SJSA1 (cell line): ENCODE measurements at places on chromosomes 12 and 14. TPM values are rescaled to one million over a fixed set of nuclear protein-coding genes. Genes with fewer than 3 reads are reported as not detected.

Gene CARMIL3
- total RNA-seq: not detected in 2 replicates

GRCh38 chr12:5043589-5044419 lies at the start of gene KCNA5:
Gene KCNA5 (plus strand): TSS chr12:5043879. CDS start chr12:5044148, 269 bp downstream.
- H3K4me3 ChIP-seq: no peak within 1 kb of the TSS
- H3K4me1 ChIP-seq: no peaks in the 10 kb centered on the region
- no peak for DNase-seq
- no peak within 1 kb of the TSS for H3K27ac ChIP-seq

- H3K36me3 ChIP-seq: no peaks in the 10 kb centered on the region
- no peaks in the 10 kb centered on the region for H3K27me3 ChIP-seq
- DNase-seq: no peak
- H3K27ac ChIP-seq: no peak overlapping the region
- no peak overlapping the region for H3K4me3 ChIP-seq
Measured at GRCh38 chr12:116515684-116516083, 43.5 kb upstream of the MAP1LC3B2 start.

- no peak overlapping the region for H3K27ac ChIP-seq
- no peak overlapping the region for H3K4me3 ChIP-seq
- H3K27me3 ChIP-seq: no peaks in the 10 kb centered on the region
- H3K36me3 ChIP-seq: no peaks in the 10 kb centered on the region
Measured at GRCh38 chr12:49292729-49293055, 2.3 kb upstream of the PRPH start.

Gene RAB15
- total RNA-seq: 4.7 and 7.7 TPM in 2 replicates

Gene SPTB
- total RNA-seq: 1.1 and 2.0 TPM in 2 replicates

DNA sequence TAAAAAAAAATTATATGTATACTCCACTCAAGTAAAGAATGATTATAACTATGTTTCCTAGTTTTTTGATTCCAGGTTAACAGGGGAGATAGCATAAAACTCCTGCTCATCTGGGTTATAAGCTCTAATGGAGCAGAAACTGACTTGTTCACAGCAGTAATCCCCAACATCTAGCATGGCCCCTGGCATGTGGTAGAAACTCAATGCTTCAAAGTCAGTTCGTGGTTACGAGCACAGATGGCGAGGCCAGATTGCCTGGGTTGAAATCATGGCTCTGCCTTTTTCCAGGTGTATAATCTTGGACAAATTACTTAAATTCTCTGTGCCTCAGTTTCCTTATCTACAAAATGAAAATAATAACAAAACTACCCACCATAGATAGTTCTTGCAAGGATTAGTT lies 183.8 kb downstream of the TTC7B start:
- no peaks in the 10 kb centered on the region for H3K27me3 ChIP-seq
- no peak for DNase-seq
- H3K4me3 ChIP-seq: no peak overlapping the region
- H3K4me1 ChIP-seq: peaks cover 10% of the 10 kb centered on the region
